ENCODE measurements at places on chromosomes 7 and 10.

DNA sequence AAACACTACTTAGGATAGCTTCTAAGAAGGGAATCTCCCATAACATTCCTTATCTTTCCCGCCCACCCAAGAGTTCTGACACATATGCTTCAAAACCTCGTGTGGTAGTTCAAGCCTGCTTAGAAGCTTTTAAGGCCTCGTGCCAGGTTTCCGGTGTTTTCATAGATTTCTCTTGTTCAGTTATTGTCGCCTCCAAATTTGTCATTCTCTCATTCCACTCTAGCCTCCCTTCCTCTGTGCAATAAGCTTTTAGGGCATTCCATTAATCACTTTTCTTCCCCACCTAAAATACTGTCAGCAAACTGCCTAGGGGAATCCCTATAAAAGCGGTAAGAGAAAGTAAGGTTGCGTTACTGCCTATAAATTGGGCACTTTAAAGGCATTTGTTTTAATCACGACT is 718 bp upstream of the BPGM start:
- DNase-seq, result no peak

DNA sequence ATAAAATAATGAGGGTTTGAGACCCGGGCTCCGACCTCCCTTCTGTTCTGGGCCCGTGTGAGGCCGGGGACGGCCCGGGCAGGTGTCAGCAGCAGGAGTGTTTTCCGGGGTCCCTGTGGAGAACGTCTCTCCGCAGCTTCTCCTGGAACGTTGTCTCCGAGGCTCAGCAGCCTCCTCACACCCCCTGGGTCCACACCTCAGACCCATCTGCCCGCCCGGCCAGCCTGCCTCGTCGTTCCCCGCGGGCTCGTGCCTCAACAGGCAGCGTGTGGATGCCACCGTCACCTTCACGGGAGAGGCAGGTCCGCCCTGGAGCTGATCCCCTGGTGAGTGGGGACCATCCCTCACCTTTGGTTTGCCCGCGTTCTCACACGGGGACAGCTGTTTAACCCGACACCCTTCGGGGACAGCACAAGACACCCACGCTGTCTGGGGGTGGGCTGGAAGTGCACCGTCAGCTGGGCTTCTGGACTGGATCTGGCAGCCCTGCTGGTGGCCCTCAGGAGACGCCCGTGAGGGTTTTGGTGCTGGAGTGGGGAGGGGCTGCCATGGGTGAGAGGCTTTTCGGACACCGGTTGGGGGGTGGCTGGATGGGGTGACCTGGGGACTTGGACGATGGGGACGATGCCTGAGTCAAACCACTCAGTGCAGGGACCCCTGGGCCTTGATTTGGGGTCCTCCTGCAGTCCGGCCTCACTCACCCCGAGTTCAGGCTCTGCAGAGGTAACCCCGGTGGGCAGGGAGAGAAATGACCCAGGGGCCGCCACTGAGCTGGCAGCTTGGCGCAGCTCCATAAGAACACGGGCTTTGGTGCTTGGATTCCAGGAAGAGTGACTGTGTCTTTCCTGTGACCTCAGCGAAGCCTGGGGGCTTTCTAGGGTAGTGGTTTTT is 131.7 kb downstream of the DNAJB6 start:
- DNase-seq, result no peak

DNA sequence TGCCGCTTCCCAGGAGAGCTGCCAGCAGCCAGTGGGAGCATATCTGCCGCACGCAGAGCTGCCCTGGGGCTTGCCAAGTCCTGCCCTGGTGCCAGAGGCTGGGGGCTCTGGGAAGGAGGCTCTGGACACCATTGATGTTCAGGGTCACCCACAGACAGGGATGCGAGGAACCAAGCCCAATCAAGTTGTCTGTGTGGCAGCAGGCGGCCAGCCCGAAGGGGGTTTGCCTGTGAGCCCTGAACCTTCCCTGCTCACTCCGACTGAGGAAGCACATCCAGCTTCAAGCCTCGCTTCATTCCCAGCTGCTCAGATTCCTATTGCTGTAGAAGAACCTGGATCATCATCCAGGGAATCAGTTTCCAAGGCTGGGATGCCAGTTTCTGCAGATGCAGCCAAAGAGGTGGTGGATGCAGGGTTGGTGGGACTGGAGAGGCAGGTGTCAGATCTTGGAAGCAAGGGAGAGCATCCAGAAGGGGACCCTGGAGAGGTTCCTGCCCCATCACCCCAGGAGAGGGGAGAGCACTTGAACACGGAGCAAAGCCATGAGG is 94.6 kb downstream of the TACC2 start:
- DNase-seq, result no peak

GRCh38 chr7:1027242-1028043 is 16.9 kb upstream of the GPR146 start:
- no peak for DNase-seq

DNA sequence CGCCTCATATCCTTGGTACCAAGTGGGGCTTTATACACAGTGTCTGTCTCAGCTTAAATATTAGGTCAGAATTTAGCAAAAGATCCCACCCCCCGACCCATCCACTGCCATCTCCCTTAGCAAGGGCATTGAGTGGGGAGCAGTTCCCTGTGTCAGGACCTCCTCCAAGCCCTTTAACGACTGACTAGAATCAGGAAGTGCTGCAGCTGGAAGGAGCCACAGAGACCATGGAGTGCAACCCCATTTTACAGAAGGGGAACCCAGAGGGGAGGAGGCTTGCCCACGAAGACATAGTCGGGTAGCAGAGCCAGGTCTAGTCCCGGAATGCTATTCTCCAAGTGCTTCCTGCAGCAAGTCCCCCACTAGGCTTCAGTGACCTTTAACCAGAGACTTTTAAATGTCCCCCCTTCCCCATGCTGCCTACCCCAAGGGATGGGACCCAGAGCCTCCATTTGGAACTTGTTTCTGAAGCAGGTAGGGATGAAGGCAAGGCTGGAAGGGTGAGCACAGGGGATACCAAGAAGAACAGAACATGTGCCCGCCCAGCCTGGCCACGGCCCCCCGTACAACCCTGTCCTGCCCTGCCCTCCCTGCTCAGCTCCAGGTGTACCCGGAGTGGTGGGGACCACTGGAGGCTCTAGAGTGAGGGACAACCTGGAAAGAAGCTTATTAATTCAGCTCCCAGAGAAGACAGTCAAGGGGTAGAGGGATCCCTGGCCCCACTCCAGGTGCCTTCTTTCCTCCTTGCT is 41.3 kb downstream of the C10orf105 start:
- DNase-seq, result no peak

- no peak for DNase-seq
Observed at GRCh38 chr7:125966278-125967048, 1036.8 kb upstream of the POT1 start.

GRCh38 chr7:28267012-28267411 is 86.4 kb upstream of the JAZF1 start:
- no peak for DNase-seq

- DNase-seq, result no peak
Observed at GRCh38 chr7:24882989-24883621, 96.9 kb downstream of the OSBPL3 start.

GRCh38 chr7:130394421-130395195 is 14.3 kb downstream of the CPA1 start:
- DNase-seq, result no peak

- no peak for DNase-seq
Observed at GRCh38 chr7:94313926-94314325, 80.8 kb upstream of the COL1A2 start.

- no peak for DNase-seq
Observed at GRCh38 chr10:80612261-80612660, 74.6 kb downstream of the SH2D4B start.

GRCh38 chr7:15554081-15554480 is 7.7 kb downstream of the AGMO start:
- no peak for DNase-seq

DNA sequence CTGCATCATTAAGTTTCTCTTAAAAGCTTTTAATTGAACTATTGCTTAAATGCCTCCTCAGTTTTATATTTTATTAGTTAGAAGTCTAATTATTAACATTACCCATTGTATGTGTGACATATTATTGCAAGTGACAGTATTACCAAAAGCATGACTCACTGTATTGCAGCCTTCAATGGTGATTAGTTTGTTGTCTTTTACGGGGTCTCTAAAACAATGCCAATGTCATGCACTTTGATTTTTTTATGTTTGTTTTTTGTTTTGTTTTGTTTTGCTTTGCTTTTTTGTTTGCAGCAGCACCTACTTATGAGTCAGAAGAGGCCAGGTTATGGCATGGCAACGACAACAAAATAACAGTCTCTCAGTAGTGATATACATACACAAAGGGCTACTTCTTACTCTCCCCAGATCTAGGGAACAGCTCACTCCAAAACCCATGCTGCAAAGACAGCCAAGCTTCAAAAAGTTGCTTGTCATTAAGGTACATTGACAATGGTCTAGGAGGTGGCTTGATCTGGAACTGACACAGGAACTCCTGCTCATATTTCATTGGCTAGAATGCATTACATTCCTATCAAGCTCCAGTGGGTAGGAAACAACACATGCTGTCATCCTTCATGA is 293.7 kb upstream of the POM121L12 start:
- no peak for DNase-seq

- DNase-seq, result no peak
Observed at GRCh38 chr10:1468811-1469210, 268.5 kb downstream of the ADARB2 start.

DNA sequence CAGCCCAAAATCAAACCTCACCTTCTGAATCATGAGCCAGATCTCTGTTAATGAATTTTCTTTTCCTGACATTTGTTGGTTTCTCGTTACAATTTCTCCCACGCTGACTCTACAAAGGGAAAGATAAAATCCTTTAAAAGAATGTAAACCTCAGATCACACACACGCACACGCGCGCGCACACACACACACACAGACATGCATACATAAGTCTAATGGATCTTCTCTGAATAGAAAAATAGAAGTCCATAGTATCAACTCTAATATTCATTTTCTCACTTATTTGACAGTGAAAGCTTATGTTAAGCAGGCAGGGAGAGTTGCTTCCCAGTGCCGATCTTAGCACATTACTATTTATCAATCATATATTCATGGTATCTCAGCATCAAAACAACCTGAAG is 1.4 kb downstream of the ETV1 start:
- no peak for DNase-seq

- no peak for DNase-seq
Observed at GRCh38 chr7:130956417-130957136, 222.6 kb upstream of the KLF14 start.

- no peak for DNase-seq
Observed at GRCh38 chr10:38740102-38740501, 646.0 kb downstream of the ZNF37A start.

GRCh38 chr10:8794860-8795259 is 740.4 kb downstream of the GATA3 start:
- no peak for DNase-seq

GRCh38 chr7:15313361-15313760 is 248.5 kb downstream of the AGMO start:
- no peak for DNase-seq

- DNase-seq, result no peak
Observed at GRCh38 chr7:48224042-48224441, 52.8 kb downstream of the ABCA13 start.

GRCh38 chr10:61919646-61920215 is 18.2 kb downstream of the ARID5B start:
- no peak for DNase-seq

DNA sequence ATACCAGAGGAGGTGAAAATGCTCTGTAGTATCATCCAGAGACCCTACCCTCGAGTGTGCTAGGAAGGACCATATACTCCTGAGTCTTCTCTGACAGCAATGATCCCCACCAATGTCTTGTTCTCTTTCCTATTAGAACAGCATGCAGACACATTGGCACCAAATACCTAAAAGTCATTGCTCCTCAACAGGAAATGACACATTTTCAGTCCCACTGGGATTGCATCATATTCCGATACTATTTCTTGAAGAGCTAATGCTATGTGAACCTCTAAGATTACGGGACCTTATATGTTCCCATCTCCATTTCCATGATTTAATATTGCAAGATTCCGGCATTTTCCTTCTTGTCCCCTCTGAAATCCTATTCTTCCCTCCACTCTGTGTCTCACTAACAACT is 177.4 kb downstream of the NRP1 start:
- DNase-seq, result no peak

Data from HepG2 (cell line).